ENCODE measurements at places on chromosomes 1 and 21.

- DNase-seq = no peak
Measured at GRCh38 chr1:244406337-244406736, 45.4 kb downstream of the ADSS2 start.

- DNase-seq = no peak
Measured at GRCh38 chr1:224867715-224868114, 61.8 kb upstream of the DNAH14 start.

- DNase-seq = no peak
Measured at GRCh38 chr1:48114596-48115382, 107.7 kb upstream of the SLC5A9 start.

GRCh38 chr1:71324671-71325267 lies 243.9 kb upstream of the ZRANB2 start:
- DNase-seq = no peak

DNA sequence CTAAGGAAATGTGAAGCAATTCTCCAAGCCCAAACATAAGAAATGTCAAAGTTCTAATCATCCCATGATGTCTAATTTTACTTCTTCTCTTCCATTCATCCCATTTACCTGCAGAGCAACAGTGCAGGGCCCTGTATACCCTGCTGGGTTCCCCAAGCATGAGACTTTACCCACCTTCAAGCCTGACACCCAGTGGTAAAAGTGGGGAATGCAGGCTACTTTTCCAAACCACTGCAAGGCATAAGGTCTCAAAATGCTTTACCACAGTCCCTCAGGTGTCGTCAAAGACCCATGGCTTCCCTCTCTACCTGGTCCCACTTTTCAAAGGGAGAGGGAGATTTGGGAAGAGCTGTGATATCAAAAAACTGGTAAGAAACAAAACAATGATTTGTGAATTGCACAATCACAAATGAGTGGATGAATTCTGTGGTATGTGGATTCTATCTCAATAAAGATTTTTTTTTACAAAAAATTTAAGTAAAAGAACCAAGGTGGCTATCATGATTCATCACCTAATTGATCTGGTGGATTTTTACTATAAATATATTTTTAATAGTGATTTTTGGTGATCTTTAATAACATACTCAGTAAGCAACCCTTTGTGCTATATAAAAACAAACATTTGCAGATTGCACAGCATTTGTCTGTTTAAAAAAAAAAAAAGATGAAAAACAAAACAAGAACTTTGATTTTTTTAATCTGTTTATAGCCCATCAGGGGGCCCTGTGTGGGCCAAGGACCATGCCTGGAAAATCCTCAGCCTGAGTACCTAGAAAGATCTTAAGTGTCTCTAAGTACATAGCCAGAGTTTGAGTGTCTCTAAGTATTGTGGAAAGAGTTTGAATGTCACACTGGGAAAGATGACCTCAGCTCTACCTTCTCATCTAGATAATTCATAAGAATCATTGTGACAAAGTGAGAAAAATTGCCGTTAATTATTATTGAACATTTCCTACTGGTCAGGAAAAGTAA lies 73.1 kb upstream of the GJB5 start:
- DNase-seq = peak; percentile 5

GRCh38 chr1:50476800-50477199 lies 53.6 kb upstream of the DMRTA2 start:
- DNase-seq = no peak

DNA sequence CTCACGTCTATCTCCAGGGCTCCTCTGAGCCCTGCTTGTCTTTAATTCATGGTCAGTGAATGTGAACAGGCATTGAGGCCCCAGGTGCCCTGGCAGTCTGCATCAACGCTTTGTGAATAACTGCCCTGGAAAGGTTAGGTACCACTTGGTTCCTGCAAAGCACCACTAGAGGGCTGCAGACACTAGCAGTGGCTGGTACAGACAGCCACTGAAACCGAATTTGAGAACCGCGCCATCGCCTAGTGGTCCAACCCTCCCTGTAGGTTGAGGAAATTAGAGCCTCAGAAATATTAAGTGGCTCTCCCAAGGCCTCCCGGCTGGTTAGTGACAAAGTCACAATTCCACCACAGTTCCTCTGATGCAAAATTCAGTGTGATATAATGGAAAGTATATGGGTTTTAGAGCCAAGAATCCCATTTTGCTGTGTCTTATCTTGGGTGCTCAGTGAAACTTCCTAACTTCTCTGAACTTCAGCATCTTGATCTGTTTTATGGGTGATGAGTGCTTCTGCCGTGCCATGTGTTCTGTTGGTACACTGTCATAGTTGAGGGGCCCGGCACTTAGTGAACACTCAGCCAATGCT lies 46.2 kb upstream of the BCL9 start:
- DNase-seq = peak; percentile 63

GRCh38 chr1:221886743-221887414 lies 145.0 kb upstream of the DUSP10 start:
- peak; percentile 91 for DNase-seq

GRCh38 chr1:242318140-242318539 lies 206.4 kb downstream of the PLD5 start:
- no peak for DNase-seq

DNA sequence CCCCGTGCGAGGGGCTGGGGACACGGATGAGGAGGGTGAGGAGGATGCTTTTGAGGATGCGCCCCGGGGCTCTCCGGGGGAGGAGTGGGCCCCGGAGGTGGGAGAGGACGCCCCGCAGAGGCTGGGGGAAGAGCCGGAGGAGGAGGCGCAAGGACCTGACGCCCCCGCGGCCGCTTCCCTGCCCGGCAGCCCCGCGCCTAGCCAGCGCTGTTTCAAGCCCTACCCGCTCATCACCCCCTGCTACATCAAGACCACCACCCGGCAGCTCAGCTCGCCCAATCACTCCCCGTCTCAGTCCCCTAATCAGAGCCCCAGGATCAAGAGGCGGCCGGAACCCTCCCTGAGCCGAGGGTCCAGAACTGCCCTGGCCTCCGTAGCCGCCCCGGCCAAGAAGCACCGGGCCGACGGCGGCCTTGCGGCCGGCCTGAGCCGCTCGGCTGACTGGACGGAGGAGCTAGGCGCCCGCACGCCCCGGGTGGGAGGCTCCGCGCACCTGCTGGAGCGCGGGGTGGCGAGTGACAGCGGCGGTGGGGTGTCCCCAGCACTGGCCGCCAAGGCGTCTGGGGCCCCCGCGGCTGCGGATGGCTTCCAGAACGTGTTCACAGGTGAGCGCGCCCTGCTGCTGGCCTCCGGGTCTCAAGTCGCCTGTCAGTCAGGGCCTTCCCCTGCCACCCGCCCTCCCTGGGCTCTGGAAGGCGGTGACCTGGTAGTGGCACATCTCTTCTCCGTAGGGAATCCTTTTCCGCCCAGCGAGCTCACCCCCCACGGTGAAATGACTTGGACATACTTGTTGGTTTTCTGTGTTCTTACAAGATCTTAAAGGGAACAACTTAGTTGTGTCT lies 1.7 kb downstream of the FMN2 start:
- no peak for DNase-seq

DNA sequence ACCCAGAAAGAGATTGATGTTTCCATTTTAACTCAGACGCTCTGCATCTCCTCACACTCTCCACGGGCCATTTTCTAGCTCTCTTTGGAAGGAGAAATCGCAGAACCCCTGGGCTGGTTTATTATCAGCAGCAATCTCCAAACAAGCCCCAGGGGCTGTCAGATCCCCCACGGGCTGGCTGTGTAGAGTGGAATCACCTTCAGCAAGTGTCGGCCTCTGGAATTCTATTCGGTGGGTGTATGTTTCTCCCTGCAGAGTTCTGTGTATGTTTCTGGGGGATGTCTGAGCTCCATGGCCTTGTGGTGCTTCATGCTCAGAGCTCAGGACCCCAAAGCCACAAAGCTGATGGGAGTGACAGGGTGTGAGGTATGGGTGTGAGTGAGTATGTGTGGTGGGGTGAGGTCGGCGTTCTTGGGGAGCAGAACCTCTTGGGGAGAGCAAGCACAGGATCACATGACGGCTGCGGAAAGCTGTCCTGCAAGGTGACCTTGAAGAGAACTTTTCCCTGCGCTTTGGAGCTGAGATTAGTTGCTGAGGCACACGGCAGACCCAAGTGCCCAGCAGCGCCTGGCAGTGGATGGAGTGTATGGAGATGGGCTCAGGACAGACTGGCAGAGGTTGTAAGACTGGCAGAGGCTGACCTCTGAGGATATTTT lies 489 bp downstream of the ACOT11 start:
- no peak for DNase-seq

GRCh38 chr1:192937128-192937527 lies 122.0 kb downstream of the UCHL5 start:
- no peak for DNase-seq

GRCh38 chr21:45120975-45121374 lies 46.6 kb downstream of the ADARB1 start:
- no peak for DNase-seq

- no peak for DNase-seq
Measured at GRCh38 chr1:184418652-184419349, 32.0 kb downstream of the C1orf21 start.

DNA sequence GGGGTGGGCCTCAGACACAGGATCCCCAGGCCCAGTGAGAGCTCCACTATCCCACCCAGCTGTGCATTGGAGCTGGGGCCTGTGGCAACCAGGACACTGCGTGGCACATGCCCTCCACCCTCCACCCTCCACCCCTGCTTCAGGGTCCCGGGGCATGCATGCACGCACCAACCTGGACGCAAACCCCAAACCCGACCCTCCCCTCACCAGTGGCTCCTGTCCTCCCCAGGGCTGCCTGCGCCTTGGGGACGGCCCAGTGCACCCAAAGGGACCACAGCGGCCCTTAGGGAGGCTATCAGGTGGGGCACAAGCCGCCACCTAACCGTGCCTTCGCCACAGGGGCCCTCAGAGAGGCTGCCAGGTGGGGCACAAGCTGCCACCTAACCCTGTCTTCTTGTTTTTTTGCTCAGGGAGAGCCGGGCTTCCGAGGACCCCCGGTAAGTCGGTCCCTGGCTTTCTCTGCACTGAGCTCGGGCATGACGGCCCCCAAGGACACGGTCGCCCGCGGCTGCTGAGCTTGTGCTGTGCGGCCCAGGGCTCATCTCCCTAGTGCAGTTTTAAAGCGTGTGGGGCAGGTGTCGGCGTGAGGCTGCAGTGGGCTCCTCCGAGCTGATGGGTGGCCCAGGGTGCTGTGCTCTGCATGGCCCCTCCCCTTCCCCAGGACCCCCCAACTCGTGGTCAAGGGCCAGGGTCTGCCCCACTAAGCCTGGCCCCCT lies 47.9 kb downstream of the SLC19A1 start:
- DNase-seq = no peak

DNA sequence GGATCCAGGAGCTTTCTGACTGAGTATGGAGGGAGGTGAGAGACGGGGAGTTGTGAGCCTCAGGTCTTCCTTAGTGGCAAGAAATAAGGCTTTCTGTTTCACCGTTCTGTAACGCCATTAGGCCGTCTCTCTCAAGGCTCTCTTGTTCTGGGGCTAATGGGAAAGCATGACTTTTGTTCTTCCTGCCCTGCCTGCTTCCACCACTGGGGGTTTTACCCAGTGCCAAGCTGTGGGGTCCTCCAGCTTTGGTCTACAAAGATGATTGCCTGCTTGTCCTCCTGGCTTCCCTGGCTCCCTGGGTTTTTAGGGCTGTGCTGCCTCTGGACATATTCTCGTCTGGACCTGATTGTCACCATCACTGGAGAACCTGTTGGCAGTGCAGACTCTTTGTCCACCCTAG lies 74.8 kb upstream of the TINAGL1 start:
- DNase-seq = no peak

DNA sequence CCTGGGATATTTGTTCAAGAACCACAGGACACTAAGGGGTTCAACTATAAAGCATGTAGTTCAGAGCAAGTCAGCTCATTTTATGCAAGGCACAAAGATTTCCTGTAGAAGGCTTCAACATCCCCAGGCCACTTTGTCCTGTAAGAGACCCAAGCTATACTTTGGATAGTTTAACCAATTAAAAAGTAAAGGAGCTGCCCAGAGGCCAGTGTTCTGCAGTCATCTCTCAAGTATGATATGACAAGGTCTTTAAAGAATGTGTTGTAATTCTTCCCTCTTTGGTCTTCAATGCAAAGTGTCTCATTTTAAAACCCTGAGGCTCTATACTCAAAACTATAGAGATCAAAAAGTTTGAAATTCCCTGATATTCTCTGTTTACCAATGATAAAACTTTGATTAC lies 34.1 kb downstream of the KRTAP20-3 start:
- DNase-seq = no peak

GRCh38 chr1:198417039-198417438 lies 123.4 kb downstream of the ATP6V1G3 start:
- peak; percentile 5 for DNase-seq

- DNase-seq = peak; percentile 63
Measured at GRCh38 chr1:170214117-170215032, 68.6 kb downstream of the NTMT2 start.

- DNase-seq = no peak
Measured at GRCh38 chr1:228989992-228990827, 254.9 kb downstream of the RHOU start.

DNA sequence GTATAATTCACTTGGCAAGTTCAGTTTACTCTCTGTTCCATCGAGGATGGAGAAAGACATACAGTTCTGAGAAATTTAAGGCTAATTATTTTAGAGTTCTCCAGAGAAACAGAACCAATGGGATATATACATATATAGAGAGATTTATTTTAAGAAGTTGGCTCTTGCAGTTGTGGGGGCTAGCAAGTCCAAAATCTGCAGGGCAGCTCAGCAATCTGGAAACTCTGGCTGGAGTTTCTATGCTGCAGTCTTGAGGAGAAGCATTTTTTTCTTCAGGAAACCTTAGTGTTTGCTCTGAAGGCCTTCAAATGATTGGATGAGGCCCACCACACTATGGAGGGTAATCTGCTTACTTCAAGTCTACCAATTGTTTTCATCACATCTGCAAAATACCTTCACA lies 34.6 kb downstream of the TRAF5 start:
- DNase-seq = no peak

GRCh38 chr1:164922585-164922984 lies 363.6 kb downstream of the PBX1 start:
- DNase-seq = no peak

- no peak for DNase-seq
Measured at GRCh38 chr1:52887483-52887882, 34.1 kb downstream of the ECHDC2 start.

- DNase-seq = no peak
Measured at GRCh38 chr1:234875328-234875952, 253.2 kb downstream of the TOMM20 start.

GRCh38 chr21:37136261-37136660 lies 63.2 kb downstream of the TTC3 start:
- no peak for DNase-seq

DNA sequence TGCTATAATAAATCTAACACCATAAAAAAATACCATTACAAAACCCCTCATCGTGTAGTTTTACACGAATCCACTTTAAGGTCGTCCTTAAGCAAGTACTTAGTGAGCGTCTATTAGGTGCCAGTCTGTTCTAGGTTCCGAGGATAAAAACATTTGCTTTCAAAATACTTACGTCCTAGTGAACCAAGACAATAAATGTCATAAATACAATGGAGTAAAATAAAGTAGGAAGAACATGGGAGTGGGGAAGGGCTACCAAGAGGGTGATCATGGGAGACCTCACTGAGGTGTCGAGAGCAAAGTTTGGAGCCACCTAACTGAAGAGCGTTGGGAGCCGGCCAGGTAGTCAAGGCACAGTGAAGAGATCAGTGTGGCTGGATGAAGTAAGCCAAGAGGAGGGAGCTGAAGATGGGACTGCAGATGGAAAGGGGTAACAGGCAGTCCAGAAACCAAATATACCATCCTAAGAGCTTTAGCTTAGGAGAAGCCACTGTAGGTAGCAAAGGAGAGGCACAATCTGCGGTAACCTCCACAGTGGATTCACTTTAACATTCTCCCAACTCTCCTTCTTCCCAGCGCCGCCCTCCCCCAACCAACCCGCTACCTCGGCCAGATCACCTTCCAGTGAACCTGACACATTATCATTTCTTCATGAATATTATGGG lies 684 bp downstream of the LTN1 start:
- DNase-seq = no peak

GRCh38 chr1:2840036-2840809 lies 38.7 kb upstream of the TTC34 start:
- DNase-seq = no peak

Measured in stromal cell of bone marrow (primary cell).